Stimulated activated CD4-positive, alpha-beta T cell treated with anti-CD3 and anti-CD28 coated beads, Interleukin-15, amount 100 ng/mL, for 48 hours (primary cell): ENCODE measurements at places on chromosomes 7 and 10.
A peak's percentile ranks its signal among the peaks of the same experiment; 100 is the strongest.

GRCh38 chr10:9222917-9223316, 1168.4 kb downstream of the GATA3 start:
- DNase-seq, result no peak

DNA sequence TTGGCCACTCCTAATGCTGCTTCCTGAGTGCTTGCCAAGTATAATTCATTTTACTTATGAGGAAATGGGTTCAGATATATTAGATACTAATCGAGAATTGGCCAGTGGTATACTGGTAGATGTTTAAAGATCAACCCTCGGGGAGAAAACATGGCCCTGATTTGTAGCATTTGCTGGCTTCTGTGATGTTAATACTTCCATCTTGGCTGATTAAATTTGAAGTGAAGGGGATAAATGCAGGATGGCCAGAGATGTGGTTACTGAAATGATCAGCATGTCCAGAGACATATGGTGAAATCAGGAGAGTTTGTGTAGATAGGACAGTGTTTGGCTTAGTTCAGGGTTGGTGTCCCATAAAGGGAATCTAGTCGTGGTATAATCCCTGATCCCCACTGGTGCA, 11.2 kb downstream of the UBE2D4 start:
- DNase-seq, result no peak

DNA sequence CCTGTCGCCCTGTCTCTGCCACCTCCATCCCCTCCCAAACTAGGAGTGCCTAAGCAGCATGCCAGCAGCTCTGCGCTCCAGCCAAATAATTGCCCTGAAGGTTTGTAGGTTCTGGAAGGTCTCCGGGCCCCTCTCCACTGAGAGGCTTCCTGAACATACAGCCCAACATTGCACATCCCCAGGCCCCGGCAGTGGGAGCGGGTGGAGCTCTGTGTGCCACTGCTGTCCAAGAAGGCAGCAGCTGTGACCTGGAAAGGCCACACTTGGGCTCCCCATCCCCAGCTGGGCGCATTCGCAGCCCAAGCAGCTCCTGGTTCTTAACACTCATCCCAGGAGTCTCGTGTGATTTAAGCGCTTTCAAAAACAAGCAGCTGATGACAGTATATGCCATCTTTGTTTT, 95.7 kb downstream of the COL13A1 start:
- DNase-seq, result no peak

GRCh38 chr7:83738291-83738835, 89.4 kb upstream of the SEMA3E start:
- no peak for DNase-seq

DNA sequence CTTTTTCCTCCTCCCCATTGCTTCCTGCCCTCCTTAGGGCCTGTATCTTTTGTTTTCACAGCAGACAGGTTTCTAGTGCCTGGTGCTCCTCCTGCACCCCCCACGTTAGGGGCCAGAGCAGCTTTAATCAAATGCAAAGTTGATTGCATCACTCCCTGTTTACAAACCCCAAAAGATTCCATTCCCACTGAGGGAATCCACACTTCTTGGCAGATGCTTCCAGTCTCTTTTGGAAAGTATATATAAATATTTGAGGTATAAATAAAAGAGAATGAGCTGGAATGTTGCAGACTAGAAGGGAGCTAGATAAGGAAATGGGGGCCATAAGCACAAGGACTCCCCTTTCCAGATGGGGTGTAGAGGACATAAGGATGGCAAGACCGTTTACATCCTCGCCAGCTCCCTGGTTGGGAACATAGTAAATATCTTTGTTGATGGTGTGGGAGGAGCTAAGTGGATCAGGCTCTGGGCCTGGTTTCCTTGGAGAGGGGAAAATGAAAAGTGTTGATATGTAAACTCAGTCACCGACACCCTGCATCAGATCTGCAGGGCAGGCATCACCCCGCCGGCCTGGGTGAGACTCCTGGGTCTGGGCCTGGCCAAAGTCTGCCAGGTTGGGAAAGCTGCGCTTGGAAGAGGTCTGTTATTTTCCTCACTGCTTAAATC, 6.2 kb downstream of the RARRES2 start:
- DNase-seq, result no peak

- DNase-seq, result no peak
These were observed 76.3 kb downstream of the WDFY4 start for GRCh38 chr10:48760983-48761382.

- DNase-seq, result no peak
These were observed 36.2 kb upstream of the PITRM1 start for GRCh38 chr10:3208481-3209406.

GRCh38 chr10:52459097-52459496, 145.0 kb downstream of the DKK1 start:
- no peak for DNase-seq

- DNase-seq, result peak; percentile 9
These were observed 555 bp downstream of the PHF14 start for GRCh38 chr7:10973942-10974911.

GRCh38 chr7:37365405-37365804, 83.3 kb downstream of the ELMO1 start:
- DNase-seq, result no peak

GRCh38 chr7:137606061-137606674, 240.6 kb downstream of the DGKI start:
- DNase-seq, result no peak

- DNase-seq, result no peak
These were observed 10.1 kb upstream of the ATOH7 start for GRCh38 chr10:68242051-68242450.

- no peak for DNase-seq
These were observed 88.2 kb upstream of the DUSP5 start for GRCh38 chr10:110409488-110409887.

GRCh38 chr7:29518616-29519015, 45.0 kb upstream of the PRR15 start:
- no peak for DNase-seq

DNA sequence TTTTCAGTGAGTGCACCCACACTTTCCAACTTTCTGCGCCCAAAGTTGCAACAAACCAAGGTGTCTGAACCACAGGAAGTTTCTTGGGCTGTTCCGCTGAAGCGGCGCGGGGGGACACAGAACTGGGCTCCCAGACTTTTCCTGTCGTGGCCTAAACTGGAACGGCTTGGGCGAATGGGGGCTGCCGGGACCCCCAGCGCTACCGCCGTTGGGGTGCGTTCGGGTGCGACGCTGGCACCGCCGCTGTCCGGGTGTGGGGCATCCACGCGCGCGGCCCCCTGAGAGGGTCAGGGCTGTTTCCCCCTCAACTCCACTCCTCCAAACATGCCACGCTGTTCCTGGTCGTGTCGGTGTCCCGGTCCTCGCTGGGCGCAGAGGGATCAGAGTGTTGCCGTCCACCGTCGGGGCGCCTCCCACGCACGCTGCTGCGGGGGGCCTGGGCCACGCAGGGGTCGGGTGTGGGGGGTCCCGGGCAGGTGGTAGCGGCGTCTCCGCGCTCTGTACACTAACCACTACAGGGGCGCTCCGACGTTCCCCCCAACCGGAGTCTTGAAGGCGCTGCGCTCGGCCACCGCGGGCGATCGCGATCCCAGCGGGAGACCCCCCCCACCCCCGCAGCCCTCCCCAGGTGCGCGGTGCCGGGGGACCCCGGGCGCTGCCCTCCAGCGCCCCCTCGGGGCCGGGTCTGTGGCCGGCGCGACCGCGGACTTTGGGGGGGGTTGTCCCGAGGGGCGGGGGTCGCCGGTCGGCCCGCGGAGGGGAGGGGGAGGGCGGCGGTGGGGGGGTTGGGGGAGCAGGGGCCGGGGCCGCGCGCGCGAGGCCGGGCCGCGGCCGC, 2.2 kb upstream of the CUX1 start:
- no peak for DNase-seq

GRCh38 chr10:103845972-103846371, 9.4 kb downstream of the SH3PXD2A start:
- no peak for DNase-seq

DNA sequence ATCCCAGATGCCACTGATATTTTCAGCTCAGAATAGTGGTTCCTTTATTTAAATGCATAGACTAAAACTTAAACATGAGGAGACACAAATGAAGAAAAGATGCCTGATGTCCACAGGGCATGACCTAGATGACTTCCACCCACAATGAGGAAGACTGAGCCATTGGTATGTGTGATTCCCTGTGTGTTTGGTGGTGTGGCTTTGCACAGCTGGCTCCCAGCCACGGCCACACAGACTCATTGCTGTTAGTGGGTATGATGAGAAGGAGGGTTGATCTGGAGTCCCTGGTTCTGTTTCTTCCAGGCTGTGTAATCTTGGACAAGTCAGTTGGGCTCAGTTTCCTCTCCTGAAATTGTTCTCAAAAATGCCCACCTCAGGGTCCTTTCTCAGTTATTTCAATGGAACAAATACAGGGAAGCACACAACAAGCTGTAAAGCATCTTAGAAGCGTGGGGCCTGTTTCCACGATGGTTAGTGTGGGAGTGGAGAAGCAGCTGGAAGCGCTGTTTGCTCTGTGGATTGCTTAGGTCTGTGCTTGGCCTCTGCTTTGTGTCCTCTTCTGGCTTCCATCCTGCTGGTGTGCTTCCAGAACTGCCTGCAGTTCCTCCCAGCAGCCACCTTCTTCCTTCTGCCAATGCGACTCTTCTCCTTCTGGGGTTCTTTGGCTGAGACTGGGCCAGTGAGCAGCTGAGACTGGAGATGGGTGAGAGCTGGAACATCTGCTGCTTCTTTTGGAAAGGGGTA, 303.7 kb downstream of the BMPER start:
- no peak for DNase-seq

GRCh38 chr10:84395581-84395980, 67.2 kb downstream of the CCSER2 start:
- no peak for DNase-seq

- no peak for DNase-seq
These were observed 26.2 kb downstream of the FAM171A1 start for GRCh38 chr10:15344876-15345285.

DNA sequence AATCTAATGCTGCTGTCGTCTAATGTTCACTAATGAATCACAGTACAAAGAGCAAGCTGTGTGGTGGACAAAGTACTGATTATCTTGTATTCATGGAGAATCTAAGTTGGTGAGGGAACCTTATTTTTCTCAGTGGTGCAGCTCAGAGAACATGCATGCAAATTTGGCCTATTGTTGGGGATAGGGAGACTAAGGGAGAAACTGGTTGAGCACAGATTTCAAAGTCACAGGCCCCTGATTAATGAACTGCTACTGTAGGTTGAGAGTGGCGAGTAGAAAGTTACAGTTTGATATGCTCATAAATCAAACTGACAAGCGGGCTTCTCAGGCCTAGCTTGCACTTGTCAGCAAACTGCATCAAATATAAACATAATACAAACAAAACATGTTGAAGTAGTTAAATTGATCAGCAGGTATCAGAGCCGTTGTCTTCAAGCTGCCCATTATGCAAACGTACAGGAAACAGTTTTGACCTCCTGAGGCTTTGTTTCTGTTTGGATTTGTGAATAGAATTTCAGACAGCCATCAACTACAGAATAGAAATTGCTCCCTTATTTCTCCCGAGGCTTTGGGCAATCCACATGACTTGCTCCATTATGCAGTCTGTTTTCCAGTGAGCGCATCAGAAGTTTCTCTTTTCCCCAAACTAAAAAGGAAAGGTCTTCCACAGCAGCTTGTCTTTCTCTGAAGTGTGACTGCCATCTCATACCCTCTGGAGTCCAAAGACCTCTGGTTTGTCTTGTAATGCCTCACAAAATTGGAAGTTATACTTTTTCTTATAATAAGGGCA, 215.8 kb downstream of the FOXP2 start:
- no peak for DNase-seq

DNA sequence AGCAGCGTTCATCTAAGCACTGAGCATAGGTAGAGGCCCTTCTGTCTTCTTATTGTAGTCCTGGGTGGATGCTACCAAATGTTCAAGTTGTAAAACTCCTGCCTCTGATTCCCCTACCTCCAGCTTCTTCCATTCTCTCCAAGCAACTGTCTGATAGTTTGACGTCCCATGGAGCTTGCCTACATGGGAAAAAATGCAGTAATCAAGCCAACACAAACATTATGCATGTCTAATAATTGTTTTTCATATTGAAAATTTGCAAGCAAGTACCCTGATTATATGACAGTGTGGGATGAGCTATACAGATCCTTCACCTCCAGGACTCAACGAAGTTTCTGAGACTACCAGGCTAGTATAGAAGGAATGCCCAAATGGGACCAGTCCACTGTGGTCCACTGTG, 31.0 kb upstream of the TRUB1 start:
- no peak for DNase-seq

DNA sequence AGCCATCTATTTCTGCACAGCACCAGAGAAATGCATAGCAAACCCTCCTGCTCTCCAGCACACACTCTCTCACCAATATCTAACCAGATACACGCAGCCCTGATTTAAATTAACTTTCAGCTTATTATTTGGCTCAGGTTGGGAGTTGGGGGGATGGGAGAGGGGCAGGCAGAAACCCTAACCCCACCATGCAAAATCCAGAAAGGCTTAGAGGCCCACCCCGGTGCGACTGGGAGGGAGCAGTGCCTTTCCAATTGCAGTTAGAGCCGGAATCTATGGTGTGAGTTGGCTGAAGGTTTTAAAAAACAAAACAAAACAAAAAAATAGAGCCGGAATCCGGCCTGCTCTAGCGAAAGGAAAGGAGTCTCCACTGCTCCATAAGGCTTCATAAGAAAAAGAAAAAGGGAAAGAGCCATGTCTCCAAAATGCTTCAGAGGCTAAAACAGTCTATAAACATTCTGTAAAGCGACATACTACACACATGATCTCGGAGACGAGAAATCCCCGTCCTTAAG, 2.9 kb downstream of the IGF2BP3 start:
- DNase-seq, result no peak

DNA sequence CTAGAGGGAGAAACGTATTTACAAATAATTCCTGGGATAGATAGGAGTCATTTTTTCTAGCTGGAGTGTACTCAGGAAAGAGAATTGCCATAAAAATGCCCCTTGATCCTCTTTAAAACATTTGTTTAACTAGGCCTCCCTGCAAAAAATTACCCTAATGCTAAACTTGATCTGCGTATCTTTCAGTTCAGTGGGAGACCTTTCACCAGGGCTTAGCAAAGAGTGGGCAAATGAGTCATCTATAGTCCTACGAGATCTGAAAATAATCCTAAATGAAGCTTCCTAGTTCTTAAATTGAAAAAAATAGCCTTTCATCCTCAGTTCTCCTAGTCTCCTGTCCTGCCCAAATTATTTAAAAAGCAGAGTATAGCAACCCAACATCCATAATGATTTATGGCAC, 198.6 kb upstream of the FRMD4A start:
- no peak for DNase-seq

- DNase-seq, result no peak
These were observed 33.3 kb downstream of the CTBP2 start for GRCh38 chr10:125127110-125127509.

- no peak for DNase-seq
These were observed 57.9 kb upstream of the FZD8 start for GRCh38 chr10:35699848-35700486.

- DNase-seq, result no peak
These were observed 354.4 kb downstream of the CRPPA start for GRCh38 chr7:16066805-16067459.

DNA sequence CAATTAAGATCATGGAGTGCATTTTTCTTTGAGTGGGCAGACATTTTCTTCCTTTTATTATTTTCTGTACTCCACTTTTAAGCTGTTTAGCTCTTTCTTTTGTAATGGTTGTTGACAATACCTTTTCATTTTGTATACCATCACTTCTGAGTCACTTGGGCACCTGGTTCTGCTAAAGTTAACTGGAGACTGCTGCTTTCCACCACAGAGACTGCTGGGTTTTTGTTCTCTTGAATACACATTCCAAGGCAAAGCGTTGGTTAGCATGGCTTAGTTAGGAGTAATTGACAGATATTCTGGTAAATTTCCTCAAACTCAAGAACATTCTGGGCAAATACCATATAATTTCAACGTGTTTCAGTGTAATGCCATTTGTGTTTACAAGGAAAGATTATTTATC, 541.9 kb upstream of the CELF2 start:
- no peak for DNase-seq
